Activated B cell treated with CpG ODN at 0.5 μM for 24 hours (primary cell): ENCODE measurements at places on chromosomes 3 and 15. TPM values are rescaled to one million over a fixed set of nuclear protein-coding genes. Genes with fewer than 3 reads are reported as not detected.

GRCh38 chr3:9179826-9180763 lies 69.4 kb downstream of the SRGAP3 start:
- DNase-seq = no peak

DNA sequence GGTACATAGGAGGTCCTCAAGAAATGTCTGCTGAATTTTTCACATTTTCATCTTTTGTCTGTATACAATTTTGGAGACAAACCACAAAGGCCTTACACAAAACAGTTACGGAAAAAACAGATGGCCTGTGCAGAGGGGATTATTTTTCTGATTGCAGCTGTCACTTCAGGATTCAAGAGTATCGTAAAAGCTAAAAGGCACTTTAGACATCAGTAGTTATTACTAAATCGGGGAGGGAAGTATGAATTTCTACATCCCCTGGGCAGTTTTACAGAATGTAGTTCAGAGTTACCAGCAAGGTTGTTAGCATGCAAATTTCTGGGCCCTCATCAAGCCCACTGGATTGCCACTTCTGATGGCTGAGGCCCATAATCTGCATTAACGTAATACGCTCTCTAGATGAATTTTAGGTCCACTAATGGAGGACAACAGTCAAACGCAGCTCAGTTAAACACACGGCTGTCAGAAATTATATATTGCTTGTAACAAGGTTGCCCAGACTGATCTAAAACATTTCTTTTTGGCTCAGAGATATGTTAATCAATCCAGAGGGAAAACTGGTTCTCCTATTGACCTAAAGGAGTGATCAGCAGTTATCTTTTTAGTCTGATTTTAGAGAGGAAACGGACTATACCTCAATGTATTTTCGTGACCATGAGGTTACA lies 1.1 kb downstream of the RIOX2 start:
- DNase-seq = no peak

GRCh38 chr3:118468801-118469200 lies 565.8 kb downstream of the IGSF11 start:
- DNase-seq = no peak

The CHST13 gene
- not detected in 2 replicates for total RNA-seq

The GCSAM gene
- 16.0 and 17.3 TPM in 2 replicates for total RNA-seq
